NCI-H2171 (cell line): ENCODE measurements at places on chromosomes 16 and 17.
A peak's percentile ranks its signal among the peaks of the same experiment; 100 is the strongest.

GRCh38 chr17:81074875-81075274 lies 39.9 kb downstream of the BAIAP2 start:
- DNase-seq = no peak

- no peak for DNase-seq
These were observed 13.3 kb upstream of the CD300LD start for GRCh38 chr17:74605361-74605760.

- DNase-seq = peak; percentile 75
These were observed 12.2 kb upstream of the NDRG4 start for GRCh38 chr16:58487566-58488351.

DNA sequence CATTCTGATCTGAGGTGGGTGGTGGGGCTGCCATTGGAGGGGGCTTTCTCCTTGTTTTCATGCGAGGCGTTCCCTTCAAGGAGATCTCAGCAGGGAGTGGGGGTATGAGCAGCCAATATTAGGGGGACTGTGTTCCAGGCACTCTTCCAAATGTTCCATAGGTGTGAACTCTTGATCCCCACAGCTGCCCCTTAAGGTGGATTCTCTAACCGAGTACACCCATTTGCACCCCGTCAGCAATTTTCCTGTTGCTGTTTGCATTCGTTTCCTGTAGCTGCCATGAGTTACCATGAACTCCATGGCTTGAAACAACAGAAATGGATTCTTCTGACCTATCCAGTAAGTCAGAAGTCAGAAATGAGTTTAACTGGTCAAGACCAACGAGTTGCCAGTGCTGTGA lies 3.7 kb upstream of the PRR15L start:
- DNase-seq = no peak

GRCh38 chr16:82643936-82644630 lies 17.3 kb downstream of the CDH13 start:
- DNase-seq = no peak

GRCh38 chr17:79629548-79630049 lies 18.7 kb upstream of the RBFOX3 start:
- no peak for DNase-seq

GRCh38 chr17:29760279-29761039 lies 137.7 kb upstream of the CORO6 start:
- no peak for DNase-seq

DNA sequence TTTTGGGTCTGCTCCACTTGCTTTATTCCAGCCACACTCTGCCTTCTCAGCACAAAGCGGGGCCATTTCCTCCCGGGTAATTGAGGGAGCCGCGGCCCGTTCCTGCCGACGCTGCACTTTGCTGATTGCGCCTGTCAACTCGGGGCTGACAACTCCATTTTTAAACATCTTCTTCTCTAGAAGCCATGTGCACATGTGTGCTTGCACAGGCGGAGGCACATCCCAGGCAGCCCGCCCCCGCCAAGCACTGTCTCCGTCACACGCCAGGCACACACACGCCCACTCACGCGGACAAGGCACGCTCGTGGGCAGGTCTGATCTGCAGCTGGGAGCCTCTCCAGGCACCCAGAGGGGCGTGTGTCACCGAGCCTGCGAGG lies 63.2 kb downstream of the ENGASE start:
- no peak for DNase-seq

GRCh38 chr16:54165174-54165911 lies 121.2 kb downstream of the IRX3 start:
- DNase-seq = no peak

GRCh38 chr17:81621494-81622130 lies 15.3 kb downstream of the NPLOC4 start:
- no peak for DNase-seq

- DNase-seq = no peak
These were observed 388 bp downstream of the OXLD1 start for GRCh38 chr17:81666092-81666341.

GRCh38 chr17:35244341-35245195 lies 1.7 kb downstream of the SLFN5 start:
- no peak for DNase-seq

GRCh38 chr16:67021321-67021720 lies 7.6 kb upstream of the CBFB start:
- no peak for DNase-seq

DNA sequence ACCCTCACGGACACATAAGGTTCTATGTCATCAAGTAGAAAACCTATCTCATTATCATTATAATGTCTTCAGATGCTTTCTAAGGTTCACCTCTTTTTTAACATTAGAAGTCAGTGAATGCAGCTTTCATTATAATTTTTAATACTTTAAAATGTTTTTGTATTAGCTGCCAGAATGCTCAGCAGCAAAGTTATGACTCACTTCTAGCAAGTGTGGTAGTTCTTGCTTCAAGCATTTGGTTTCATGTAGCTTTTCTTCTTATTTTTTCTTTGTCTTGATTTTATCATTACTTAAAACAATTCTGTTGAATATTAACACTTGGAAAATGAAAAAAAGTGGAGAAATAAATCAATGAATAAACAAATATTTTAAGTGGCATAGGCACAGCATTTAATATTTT lies 23.4 kb downstream of the LPCAT2 start:
- no peak for DNase-seq

DNA sequence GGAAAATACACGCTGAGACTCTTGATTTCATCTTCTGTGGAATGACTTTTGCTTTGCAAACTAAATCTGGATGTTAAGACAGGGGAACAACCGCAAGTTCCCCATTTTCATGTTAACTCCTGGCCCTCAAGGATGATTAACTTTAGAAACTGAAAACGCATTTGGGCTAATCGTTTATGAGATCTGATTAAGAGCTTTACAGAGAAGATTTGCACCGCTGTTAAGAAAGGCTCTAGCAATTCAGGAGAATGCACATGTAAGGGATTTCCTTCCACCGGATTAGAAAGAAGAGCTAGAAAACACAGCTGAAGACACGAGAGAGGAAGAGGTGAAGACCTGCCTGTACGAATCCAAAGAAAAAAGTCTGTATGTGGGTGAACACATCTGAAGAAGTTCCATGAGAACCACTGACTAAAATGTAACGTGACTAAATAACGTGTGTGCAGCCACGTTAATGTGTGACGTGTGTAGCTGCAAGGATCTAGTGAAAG lies 106.4 kb downstream of the YPEL2 start:
- no peak for DNase-seq

DNA sequence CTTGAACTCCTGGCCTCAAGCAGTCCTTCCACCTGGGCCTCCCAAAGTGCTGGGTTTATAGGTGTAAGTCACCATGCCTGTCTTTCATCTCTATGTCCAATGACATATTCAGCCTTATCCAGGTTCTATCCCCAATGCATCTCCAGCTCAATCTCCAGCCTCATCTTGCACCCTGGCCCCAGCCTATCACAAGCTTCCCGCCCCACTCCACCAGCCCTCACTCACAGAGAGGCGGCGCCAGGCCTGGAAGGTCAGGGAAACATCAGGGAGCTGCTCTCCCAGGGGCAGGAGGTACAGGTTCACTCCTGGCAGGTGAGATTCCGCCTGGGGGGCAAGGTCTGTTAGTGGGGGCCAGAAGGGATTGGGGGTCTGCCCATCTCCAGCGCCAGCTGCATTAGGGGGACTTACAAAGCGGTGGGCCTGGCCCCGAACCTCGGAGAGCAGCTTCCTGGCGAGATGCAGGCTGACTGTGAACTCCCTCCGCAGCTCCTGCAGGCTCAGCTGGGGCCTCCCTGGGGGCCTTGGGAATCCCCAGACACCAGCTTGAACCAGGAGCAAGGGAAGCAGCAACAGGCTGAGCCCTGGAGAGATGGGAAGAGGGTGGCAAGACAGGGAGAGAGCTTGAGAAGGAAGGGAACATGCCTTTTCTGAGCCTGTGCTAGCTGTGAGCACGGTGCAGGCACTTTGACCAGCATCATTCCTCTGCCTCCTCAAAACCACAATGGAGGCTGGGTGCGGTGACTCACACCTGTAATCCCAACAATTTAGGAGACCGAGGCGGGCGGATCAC lies 3.0 kb downstream of the IL27 start:
- DNase-seq = no peak

DNA sequence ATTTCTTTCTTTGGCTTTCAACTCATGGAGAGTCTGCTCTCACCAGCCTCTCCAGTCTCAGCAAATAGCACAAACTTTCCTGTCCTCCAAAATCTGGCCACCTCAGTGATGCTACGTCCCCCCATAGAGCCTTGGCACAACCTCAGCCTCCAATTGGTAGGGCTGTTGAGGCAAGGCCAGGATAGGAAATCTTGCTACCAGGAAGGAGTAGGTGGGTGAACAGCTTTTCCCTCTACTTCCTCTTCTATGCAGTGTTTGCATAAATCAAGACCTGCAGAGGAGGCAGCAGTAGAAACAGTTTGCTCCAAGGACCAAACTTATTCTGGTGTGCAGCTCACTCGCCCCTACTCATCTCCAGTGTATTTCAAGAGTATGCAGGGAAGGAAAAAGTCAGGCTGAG lies 701 bp upstream of the DPEP2 start:
- DNase-seq = no peak

- no peak for DNase-seq
These were observed 189.7 kb upstream of the ZFHX3 start for GRCh38 chr16:73237601-73238000.

- DNase-seq = no peak
These were observed 22.3 kb downstream of the ERN1 start for GRCh38 chr17:64107500-64108236.

GRCh38 chr17:66533572-66533971 lies 231.2 kb downstream of the PRKCA start:
- DNase-seq = no peak

DNA sequence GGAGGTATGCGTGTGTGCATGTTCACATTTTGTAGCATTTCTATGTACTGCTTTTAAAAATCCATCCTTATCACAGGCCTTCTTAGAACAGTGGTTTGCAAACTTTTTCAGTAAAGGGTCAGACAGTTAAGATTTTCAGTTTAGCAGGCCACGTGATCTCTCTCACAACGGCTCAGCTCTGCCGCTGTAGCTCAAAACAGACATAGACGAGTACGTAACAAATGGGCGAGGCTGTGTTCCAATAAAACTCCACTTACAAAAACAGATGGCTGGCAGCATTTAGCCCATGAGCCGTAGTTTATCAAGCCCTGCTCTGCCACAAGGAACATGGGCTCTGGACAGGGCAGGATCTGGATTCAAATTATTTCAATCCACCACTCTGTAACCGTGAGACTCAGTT lies 141.8 kb downstream of the XYLT1 start:
- peak; percentile 66 for DNase-seq
